ENCODE measurements at places on chromosomes 16 and 17. TPM values are rescaled to one million over a fixed set of nuclear protein-coding genes. Genes with fewer than 3 reads are reported as not detected.
A peak's percentile ranks its signal among the peaks of the same experiment; 100 is the strongest.

Gene FOXN1
- not detected for polyA plus RNA-seq

Gene TCAP
- polyA plus RNA-seq, result 0.14 TPM

Gene DPEP1
- polyA plus RNA-seq, result not detected

Gene TLCD2
- 0.24 TPM for polyA plus RNA-seq

Gene SEC14L5
- not detected for polyA plus RNA-seq

Gene SLC13A2
- polyA plus RNA-seq, result not detected

Gene MAP2K6
- 21.3 TPM for polyA plus RNA-seq

Gene KRTAP9-7
- polyA plus RNA-seq, result not detected

DNA sequence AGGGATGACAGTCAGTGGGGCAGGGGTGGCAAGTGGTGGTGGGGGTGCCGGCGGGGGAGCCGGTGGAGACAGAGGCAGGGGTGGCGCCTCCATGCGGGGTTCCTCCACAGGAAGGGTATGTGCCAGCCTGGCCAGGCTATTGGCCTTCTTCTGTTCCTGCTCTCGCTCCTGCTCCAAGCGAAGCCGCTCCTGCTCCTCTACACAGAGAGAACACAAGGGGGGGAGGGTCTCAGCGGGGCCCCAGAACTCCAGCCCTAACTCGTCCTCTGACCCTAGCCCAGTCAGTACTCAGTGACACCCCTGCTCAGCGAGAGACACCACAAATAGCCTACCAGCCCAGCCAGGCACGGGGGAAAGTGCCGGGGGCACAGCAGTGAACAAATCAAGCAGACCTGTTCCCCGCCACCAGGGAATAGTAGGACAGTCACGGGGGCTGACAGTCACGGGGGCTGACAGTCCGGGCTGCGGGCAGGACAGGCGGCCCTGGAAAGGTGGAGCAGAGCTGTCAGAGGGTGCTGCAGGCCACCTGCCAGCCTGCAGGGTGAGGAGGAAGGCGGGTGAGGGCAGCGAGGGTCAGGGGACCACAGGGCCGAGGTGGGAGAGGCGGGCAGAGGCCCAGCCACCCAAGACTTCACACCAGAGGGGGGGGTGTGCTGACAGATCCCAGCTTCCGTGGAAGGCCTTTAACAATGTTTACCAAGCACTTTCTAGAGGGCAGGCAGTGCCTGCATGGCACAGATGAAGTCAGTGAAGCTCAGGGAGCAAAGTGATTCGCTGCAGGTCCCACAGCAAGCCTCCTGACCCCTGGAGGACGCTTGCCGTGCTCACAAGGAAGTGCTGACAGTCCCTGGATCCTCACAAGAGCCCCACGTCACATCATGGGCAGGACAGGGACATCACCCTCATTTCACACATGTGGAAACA is 5.3 kb downstream of the MNT start:
- DNase-seq, result no peak

DNA sequence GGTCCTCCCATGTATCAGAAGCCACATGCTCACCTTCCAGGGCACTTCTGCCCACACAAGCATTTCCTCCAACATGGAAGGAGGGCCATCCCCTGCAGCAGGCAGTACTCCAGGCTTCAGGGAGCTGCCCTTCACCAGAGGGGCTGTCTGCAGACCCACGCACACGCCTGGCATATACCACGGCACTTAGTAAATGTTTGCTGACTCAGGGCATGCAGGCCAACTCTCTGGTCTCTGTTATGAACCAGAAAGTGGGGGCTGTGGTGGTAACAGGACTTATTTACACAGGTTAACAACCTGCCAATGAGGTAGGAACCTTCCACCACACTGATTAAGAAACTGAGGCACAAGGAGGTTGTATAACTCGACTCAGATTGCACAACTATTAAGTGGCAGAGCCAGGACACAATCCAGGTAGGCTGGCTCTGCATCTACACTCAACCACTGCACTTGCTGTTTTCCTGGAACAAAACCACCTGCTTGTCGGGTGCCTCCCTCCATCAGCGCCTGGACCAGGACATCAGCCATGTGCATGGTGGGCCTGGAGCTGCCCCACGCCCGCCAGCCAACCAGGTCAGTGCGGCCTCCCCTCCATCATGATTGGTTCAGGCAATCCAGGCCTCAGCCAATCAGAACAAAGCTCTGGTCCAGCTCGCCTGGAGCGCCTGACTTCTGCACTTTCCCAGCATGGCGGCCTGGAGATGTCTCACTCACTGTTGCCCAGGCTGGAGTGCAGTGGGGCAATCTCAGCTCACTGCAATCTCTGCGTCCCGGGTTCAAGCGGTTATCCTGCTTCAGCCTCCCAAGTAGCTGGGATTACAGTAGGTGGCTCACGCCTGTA is 19.2 kb downstream of the ACTG1 start:
- no peak for DNase-seq

- no peak for DNase-seq
These were observed 11.3 kb downstream of the OSBPL7 start for GRCh38 chr17:47810200-47810821.

GRCh38 chr16:86317813-86318650 is 192.3 kb upstream of the FOXF1 start:
- DNase-seq, result no peak

DNA sequence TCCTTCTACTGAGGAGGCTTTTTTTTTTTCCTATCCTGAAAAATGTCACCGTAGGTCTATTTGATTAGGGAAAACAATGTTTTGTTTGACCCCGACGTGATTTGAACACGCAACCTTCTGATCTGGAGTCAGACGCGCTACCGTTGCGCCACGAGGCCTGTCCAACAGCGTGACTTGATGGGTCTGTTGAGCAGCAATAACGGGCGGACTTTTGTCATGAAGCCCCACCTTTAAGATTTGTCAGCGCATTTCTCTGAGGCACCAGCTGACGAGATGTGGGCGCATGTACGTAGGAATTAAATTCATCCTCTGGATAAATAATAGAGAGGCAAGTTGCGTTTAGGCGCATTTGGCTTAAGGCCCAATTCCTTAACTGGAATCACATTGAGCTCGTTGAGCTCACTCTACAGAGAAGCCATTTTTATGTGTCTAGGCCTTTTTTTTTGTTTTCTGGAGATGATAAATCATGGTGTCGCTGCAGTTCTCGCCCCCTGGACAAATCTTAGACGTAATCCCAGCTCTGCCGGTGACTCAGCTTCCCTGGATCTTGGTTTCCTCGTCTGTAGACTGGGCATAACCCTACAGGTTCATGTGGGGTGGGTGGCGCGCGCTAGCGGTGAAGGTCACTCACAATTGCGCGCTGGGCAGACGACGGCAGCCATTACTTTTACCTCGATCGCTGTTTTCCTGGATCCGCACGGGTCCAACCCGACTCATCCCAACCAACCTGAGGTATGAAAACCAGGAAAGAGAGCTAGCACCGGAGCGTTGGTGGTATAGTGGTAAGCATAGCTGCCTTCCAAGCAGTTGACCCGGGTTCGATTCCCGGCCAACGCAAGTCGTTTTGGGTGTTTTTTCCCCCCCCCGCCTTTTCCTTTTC is 10.6 kb upstream of the AURKB start:
- DNase-seq, result peak; percentile 84

DNA sequence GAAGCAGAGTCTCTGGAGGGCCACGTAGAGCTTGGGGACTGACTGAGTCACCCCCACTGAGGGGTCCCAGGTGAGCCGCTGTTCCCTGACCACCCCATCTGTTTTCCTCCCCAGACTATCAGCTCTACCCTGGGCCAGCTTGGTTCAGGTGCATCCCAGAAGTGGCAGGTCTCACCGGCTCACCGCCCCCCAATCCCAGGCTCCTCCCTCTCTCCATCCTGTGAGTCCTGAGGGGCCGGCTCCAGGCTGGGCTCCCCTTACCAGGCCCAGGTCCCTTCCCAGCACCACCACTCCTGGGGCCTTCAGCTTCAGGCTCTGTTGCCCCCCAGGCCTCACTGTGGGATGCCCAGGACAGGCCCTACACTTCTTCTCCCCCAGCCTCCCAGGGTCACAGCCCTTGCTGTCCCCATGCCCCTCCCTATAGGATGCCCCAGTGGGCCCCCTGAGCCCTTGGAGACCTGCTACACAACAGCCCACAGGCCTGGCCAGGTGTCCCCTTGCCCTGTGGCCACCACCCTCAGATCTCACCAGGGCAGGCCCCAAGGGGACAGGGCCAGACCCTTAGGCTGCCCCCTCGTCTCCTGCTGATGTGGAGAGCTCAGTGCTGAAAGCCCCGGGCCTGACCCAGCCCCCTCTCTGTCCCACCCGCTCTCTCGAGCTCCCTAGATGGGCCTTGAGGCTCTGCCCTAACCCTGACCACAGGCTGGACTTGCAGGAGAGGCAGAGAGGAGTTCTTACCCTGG is 40.4 kb downstream of the TNFRSF13B start:
- DNase-seq, result no peak

GRCh38 chr17:79295307-79295706 is 220.7 kb downstream of the ENGASE start:
- no peak for DNase-seq

GRCh38 chr17:68294196-68294555 is 2.9 kb downstream of the ARSG start:
- no peak for DNase-seq

GRCh38 chr17:6392609-6393350 is 42.1 kb downstream of the AIPL1 start:
- no peak for DNase-seq

- peak; percentile 92 for DNase-seq
These were observed at the start of gene UQCRC2 for GRCh38 chr16:21952793-21953540. Gene UQCRC2 (plus strand): TSS chr16:21953361. CDS start chr16:21953424, 63 bp downstream.

DNA sequence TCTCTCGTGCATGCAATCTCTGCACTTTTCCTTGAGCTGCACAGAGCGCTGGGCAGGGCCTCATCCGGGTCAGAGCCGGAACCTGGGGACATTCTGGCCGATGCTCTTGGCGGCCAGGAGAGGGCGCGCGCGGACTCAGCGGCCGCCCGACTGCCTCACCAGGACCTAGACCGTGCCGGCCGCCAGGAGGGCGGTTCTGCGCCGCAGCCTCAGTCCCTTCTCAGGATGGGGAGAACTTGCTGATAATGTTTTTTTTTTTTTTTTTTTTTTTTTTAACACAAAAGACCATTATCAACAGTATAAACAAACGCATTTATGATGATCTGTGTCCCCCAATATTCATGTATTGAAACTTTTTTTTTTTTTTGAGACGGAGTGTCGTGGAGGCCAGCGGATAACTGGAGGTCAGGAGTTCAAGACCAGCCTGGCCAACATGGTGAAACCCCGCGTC is 8.1 kb upstream of the FLYWCH2 start:
- peak; percentile 53 for DNase-seq

DNA sequence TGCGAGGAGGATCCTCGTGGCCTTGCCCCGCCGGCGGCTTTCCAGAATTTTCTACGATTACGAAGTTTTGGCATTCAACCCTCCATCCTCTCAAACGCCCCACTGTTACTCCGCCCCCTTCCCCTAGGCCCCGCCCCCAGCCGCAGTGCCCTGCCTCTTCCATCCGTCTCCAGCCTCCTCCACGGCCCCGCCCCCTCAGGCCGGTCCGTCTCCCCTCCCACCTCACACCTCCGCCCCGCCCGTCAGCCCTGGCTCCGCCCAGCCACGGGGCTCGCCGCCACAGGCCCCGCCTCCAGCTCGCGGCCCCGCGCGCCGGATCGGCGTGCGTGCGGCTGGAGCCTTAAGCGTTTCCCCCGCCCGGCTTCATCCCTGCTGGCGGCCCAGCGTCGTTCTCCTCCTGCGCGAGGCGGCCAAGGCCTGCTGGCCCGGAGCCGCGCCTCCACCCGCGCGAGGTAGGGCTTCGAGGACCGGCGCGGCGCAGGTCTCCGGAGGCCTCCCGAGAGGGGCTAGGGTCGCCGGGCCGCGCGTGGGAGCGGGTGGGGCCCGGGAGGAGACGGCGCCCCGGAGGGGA is at the start of the genes C17orf67 and DGKE:
C17orf67 (minus strand) TSS at position 112 of the 571 bp plus-strand sequence. CDS start 18,110 bp downstream, outside the sequence.
DGKE (plus strand) TSS at position 343 of the 571 bp plus-strand sequence. CDS start 645 bp downstream, outside the sequence.
- DNase-seq, result peak; percentile 98

- DNase-seq, result no peak
These were observed 19.0 kb downstream of the USP32 start for GRCh38 chr17:60372790-60373483.

DNA sequence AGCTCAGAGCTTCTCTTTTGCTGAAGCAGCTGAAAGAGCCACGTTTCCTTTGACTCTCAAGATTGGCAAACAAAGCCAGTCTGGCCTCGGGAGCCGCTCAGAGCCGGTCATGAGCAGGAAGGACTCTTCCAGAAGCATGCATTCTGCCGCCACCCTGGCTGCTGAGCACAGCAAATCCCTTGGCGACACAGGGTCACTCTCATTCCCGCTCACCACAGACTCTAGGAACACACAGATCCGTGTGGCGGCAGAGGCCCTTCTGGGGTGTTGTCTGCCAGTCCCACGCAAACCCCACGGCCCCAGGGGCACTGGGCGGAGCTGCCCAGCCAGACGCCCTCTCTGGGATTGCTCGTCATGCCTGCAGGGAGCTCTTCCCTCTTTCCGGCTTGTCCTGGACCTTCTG is 157.0 kb downstream of the C16orf95 start:
- DNase-seq, result no peak

DNA sequence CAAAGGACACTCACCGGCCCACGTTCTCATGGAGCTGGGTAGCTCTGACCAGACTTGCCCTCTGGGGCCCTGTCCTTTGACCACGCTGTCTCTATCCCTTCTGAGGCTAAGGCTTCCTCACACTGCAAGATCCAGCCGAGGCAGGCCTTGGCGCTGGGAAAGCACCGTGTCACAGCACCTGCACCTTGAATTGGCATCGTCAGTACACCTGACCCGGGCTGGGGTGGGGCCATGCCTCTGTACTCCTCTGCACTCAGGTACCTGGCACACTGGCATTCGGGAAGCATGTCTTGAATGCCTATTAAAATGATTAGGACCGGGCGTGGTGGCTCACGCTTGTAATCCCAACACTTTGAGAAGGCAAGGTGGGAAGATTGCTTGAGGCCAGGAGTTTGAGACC is 6.0 kb downstream of the TBC1D24 start:
- no peak for DNase-seq

DNA sequence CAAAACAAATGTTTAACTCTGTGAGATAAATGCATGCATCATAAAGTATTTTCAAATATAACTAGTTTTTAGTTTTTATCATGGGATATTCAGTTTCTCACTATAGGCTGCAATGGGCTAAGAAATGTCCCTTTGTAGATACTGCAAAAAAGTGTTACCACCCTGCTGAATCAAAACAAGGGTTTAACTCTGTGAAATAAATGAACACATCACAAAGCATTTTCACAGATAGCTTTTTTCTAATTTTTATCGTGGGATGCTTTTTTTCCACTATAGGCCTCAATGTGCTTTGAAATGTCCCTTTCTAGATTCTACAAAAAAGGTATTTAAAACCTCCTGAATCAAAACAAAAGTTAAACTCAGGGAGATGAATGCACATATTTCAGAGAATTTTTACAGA is 541.1 kb downstream of the KCNJ18 start:
- no peak for DNase-seq

GRCh38 chr16:10983159-10983558 is 38.8 kb downstream of the CLEC16A start:
- DNase-seq, result no peak

- DNase-seq, result no peak
These were observed 36.2 kb downstream of the FBXL20 start for GRCh38 chr17:39365242-39365641.

All from CD4-positive, alpha-beta memory T cell (primary cell).